ENCODE measurements at places on chromosomes 6 and 20. TPM values are rescaled to one million over a fixed set of nuclear protein-coding genes. Genes with fewer than 3 reads are reported as not detected.

- DNase-seq: no peak
Measured at GRCh38 chr6:34315780-34316179, 67.0 kb upstream of the SMIM29 start.

The ID1 gene
- total RNA-seq: 411 TPM

DNA sequence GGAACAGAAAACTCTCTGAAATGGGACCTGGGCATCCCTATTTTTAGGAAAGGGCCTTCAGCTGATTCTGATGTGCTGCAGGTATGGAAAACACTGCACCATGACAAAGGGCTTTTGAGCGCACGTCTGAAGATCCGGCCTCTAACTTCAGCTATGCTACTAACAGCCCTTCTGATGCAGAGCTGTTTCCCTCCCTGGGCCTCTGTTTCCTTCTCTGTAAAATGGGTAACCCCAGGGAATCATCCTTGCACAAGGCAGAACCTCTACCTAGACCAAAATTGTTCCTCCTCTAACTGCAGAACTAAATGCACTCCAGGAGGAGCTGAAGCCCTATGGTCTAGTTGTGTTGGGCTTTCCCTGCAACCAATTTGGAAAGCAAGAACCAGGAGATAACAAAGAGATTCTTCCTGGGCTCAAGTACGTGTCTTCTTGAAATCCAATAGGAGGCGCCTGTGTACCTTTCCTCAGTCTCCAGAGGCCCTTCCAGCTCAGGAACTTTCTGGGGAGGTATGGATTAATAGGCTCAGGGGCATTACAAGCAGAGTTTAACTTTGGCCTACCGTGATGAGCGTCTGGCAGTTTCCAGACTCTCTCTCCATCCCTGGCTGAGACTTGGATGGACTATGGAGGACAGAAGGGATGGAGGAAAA, 5.9 kb downstream of the GPX5 start:
- DNase-seq: no peak

The CALHM4 gene
- not detected for total RNA-seq

- DNase-seq: no peak
Measured at GRCh38 chr6:17842934-17843821, 136.5 kb upstream of the NUP153 start.

The EEF1A2 gene
- total RNA-seq: 6.4 TPM

The TREM1 gene
- total RNA-seq: not detected

All from Daoy (cell line).